ENCODE measurements at places on chromosomes 5 and 9.

DNA sequence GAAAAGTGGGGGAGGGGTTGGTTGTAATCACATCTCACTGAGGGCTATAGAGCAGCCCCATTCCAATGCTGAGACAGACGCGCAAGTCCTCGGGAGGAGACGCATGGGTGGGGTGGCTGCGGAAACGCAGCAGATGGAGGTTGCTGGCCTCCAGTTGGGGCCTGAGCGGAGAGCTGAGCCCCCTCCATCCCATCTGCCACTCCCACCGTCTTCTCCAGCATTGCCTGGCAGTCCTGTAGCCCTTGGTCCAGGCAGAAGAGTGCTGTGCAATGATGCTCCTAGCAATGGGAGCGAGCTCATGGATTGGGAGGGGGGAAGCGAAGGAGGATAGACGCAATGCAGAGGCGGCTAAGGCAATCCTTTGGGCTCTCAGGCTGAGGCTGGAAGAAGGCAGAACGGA is 79.4 kb upstream of the GLRA1 start:
- DNase-seq, result peak; percentile 12

GRCh38 chr9:126403397-126403796 is 76.8 kb downstream of the MVB12B start:
- no peak for DNase-seq

DNA sequence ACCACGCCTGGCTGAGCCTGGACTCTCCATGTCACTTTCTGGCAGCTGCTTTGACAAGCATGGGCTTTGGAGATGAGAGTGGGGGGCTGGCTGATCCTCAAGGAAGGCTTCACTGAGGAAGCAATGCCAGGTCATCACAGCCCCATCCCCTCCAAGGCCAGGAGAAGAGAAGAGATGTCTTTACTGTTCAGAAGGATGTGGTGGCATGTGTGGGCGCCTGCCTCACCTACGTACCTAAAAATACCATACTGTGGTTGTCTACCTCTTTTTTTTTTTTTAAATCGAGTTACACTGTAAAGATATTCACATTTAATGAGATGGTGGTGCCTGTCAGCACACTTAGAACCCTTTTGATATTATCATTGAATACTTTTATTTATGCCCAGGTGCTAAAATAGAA is 26.4 kb upstream of the CTNNA1 start:
- no peak for DNase-seq

- no peak for DNase-seq
Measured at GRCh38 chr5:9104571-9105339, 441.1 kb downstream of the SEMA5A start.

- DNase-seq, result peak; percentile 70
Measured at GRCh38 chr9:72271613-72272478, 93.2 kb downstream of the ZFAND5 start.

GRCh38 chr5:54902791-54903473 is 82.5 kb downstream of the ESM1 start:
- no peak for DNase-seq

- DNase-seq, result no peak
Measured at GRCh38 chr5:157172403-157172802, 6.3 kb upstream of the GARIN3 start.

DNA sequence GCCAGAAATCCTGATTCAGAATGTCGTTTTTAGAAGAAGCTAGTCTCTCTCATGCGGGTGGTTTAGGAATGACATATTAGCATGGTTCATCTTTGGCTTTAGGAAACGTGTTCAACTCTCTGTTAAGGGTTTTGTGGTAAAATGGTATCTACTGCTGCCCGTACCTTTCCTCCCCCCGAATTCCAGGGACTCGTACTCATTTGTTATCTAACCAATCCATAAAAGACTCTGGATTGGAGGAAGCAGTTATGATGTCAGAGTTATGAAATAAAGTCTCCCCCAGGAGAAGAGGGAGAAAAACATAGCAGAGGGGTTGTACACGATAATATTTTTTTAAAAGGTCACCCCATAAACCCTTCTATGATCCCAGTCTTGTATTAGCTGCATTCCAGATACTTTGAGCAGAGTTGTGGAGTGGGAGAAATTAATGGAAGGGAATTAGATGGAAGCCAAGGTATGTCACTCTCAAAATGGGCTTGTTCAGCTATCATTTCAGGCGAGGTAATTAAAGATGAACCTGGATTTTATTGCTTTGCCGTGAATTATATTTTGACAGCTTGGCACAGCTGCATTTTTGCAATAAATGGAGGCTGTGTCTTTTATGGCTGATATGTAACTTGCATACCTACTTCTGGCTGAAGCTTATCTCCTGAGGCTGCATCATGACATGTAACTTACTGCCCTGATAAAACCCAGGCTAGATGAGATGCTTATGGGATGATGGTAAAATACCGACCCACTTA is 31.3 kb downstream of the RAI14 start:
- no peak for DNase-seq

- no peak for DNase-seq
Measured at GRCh38 chr5:99129768-99130501, 201.1 kb upstream of the CHD1 start.

- no peak for DNase-seq
Measured at GRCh38 chr9:77712533-77713130, 64.5 kb upstream of the GNA14 start.

GRCh38 chr5:171450423-171451331 is 31.2 kb downstream of the FGF18 start:
- no peak for DNase-seq

GRCh38 chr5:124980163-124980941 is 233.9 kb upstream of the ZNF608 start:
- peak; percentile 67 for DNase-seq

- no peak for DNase-seq
Measured at GRCh38 chr5:173327084-173327947, 898 bp downstream of the STC2 start.

DNA sequence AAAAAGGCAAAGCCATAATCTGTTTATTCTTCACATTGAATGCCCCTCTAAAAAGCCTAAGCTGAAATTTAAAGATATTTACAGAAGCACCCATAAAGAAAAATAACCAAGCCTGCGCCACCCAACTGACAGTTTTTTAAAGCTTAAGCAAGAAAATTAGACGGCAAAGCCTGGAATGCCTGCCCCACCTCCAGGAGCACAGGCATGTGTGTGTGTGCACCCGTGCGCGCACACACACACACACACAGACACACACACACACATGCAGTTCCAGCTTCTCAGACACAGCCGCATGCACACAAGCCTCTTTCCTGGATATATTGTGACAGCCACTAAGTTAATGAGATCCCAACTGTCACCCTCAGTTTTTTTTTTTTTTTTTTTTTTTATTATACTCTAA is 88.2 kb downstream of the FRMD3 start:
- DNase-seq, result no peak

- no peak for DNase-seq
Measured at GRCh38 chr5:1481959-1482331, 36.7 kb upstream of the SLC6A3 start.

DNA sequence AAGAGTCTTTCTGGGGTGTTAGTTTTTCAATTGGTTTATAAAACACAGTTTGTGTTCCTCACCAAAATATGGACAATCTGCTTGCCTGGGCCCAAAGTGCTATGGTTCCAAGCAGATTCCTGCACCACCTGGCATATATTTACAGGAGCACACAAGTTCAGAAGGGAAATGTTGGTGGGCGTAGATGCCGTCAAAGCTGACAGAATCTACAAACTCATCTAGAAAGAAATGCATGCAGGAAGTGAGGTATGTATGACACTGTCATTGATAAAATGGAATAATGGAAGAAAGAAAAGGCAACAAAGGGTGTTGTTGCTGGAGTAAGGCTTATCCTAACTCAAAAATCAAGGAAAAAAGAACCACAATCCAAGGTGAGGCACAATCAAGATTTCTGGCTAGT is 225.8 kb downstream of the MLLT3 start:
- DNase-seq, result no peak

DNA sequence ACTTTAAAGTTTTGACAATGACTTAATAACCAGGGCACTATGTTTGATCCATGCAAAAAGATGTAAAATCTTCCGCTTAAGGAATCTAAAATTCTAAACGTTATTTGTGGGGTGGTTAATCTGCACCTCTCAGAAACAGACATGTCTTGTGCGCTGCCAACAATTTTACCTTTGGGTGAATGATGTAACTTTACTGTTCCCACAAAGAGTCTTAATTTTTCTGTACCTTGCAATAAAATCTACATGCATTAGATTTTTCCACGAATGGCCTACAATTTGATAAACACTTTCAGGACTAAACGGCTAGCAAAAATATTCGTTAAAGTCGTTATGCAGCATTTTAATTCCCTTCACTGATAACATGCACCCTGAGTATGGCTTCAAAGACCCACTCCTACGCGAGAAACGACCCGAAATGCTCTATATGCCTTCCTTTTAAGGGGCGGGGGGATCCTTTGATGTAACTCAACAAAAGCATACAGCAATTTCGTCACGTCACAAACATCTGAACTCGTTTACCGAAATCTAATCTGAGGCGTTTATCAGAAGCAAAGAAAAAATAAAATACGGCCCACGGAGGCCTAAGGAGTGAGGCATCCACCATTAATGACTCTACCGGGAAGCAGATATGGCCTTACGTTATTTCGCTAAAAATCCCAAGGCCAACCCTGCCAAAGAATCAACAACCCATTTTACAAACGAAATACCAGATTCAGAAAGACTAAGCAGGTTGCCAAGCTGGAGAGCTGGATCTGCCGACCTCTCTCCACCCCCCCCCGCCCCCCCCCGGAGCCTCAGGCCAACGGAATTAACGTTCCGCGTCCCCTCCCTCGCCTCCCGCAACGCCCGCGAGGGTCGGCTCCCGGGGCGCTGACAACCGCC is 621 bp downstream of the AK6 start:
- peak; percentile 55 for DNase-seq

- no peak for DNase-seq
Measured at GRCh38 chr5:135231289-135231688, 167.7 kb downstream of the MACROH2A1 start.

DNA sequence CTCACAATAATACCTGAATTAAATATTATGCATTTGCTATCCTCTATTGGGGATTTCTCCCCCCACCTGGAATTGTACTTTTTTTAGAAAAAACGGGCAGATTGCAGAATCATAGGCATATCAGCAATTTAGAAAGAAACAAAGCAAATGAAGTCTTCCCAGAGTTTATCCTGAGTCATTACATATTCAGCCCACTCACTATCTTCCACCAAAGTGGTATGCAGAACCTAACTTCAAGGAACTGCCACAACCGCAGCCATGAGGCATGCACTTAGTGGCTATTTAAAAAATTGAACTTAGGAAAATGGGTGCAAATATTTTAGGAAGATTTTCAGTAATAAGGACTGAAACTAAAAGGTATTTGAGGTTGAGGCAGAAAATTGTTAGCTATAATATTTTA is 48.6 kb downstream of the UBAP1 start:
- no peak for DNase-seq

DNA sequence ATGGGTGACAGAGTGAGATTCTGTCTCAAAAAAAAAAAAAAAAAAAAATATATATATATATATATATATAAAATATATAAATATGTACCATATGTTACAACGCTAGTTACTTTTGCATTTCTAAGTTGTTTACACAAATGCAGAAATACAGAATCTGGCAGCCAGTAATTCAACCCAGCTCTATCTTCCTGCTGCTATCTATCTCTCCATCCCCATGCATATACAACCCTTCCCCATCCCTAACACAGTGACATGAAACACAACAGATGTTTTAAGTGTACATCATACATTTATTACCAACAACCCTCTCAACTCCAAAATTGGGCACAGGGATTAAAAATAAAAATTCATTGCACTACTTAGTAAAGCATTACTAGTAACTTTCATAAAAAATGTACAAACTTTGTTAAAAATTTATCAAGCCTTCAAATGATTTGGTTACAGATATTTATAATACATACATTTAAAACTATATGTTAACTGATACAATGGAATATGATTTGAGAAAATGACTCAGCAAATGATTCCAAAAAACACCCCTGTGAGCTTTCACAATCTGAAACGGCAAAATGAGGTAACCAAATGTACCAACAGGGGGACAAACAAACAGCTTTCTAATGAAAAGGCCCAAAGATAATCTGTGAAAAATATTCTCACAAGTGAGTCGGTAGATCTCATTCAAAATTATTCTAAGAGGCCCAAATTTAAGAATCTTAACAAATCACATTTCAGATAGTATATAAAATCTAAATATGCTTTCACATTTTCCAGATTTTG is 63.8 kb downstream of the RNF38 start:
- DNase-seq, result no peak

GRCh38 chr5:160312134-160312959 is at the start of gene CCNJL:
CCNJL (minus strand) TSS chr5:160312564; CDS start chr5:160311923, 641 bp downstream.
- peak; percentile 79 for DNase-seq

GRCh38 chr5:16750445-16750844 is 133.6 kb upstream of the RETREG1 start:
- no peak for DNase-seq

DNA sequence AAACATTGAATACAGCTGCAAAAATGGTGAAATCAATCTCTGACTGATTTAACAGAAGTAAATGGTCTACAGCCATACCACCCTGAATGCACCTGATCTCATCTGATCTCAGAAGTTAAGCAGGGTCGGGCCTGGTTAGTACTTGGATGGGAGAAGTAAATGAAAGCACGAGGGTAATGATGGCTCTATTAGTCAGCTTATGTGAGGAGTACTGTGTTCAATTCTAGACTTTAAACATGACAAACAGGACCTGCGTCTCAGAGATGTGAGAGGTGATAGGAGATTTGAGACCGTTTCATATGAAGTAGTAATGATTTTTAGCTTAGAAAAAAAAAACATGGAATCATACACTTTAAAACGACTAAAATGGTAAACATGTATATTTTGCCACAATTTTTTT is 77.1 kb upstream of the SUSD1 start:
- DNase-seq, result no peak

DNA sequence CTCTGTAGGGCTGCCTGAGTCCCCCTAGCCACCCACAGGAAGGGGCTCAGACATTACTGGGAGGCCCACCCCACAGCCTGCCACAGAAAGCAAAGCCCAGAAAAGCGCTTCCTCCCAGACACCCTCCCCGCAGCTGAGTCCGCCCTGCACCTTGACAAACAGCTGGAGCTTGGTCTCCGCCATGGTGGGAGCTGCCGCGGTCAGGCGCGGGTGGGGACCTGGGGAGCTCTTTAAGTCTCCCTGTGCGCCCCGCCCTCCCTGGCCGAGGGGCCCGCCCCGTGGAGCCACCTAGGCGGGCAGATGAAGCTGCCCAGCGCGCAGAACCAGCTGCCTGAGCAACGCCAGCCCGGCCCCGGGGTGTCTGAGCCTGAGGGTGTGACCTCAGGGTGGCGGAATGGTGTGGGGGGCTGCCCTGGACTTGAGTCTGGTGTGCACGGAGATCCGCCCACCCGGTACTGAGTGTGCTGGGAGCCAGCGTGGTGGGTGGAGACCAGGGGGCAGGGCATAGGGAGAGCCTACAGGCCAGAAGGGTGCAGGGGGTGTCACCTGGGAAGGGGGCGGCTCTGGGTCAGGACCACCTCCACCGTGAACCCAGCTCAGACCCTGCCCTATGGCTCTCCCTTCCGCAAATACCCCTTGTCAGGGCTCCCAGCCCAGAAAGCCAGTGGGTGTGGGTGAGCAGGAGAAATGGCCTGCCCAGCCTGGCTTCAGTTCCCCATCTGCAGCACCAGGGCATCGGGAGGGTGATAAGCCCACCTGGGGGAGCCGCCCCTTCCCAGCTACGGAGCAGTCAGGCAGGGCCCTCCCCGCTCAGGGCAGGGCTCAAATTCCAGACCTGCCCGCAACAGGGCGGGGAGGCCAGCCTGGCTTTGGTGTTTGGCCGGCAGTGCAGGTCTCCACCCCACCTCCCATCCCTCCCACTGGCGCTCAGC is at the start of gene CLIC3:
TSS of gene CLIC3 (minus strand) at position 208 of the 932 bp plus-strand sequence. CDS start at position 183, 25 bp downstream.
- no peak for DNase-seq

GRCh38 chr9:92299116-92299515 is 5.6 kb upstream of the IARS1 start:
- no peak for DNase-seq

GRCh38 chr5:93585767-93586385 is 2.9 kb downstream of the NR2F1 start:
- DNase-seq, result peak; percentile 64
